Aorta (tissue), 5 donors: ENCODE measurements at places on chromosomes 12 and 14.

- no peaks in the 10 kb centered on the region for H3K27me3 ChIP-seq
- H3K4me3 ChIP-seq: no peak overlapping the region
- H3K27ac ChIP-seq: no peak overlapping the region
- H3K4me1 ChIP-seq: no peaks in the 10 kb centered on the region
- H3K36me3 ChIP-seq: no peaks in the 10 kb centered on the region
These were observed 1.6 kb downstream of the SLC6A12 start for GRCh38 chr12:212415-212714.

- no peaks in the 10 kb centered on the region for H3K4me1 ChIP-seq
- no peaks in the 10 kb centered on the region for H3K27me3 ChIP-seq
- no peak overlapping the region for H3K4me3 ChIP-seq
- DNase-seq: no peak
- H3K27ac ChIP-seq: no peak overlapping the region
- no peaks in the 10 kb centered on the region for H3K36me3 ChIP-seq
These were observed 28.6 kb upstream of the KLRB1 start for GRCh38 chr12:9636150-9636850.

- H3K27ac ChIP-seq: no peak overlapping the region
- no peak overlapping the region for H3K4me3 ChIP-seq
- no peak for DNase-seq
- no peaks in the 10 kb centered on the region for H3K27me3 ChIP-seq
- no peaks in the 10 kb centered on the region for H3K36me3 ChIP-seq
These were observed 73.9 kb downstream of the EID3 start for GRCh38 chr12:104377514-104377812.

DNA sequence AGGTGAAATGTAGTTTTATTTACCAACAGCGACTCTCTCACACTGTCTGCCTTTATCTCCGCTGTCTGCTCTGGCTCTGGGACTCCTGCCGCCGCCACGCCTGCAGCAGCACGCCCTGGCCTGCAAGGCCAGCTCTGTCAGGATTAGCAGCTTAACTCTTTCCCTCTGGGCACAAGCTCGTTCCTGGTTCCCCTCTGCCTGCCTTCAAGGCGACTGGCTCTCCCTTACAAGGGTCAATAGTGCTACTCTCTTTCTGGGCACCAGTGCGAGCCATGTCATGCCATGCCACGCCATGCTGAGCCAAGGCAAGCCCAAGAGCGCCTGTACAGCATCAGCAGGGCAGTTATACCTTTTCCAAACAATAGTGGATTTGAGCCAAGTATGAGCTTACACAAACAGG is 3.6 kb upstream of the CLEC2B start:
- no peaks in the 10 kb centered on the region for H3K27me3 ChIP-seq
- no peak overlapping the region for H3K27ac ChIP-seq
- no peak overlapping the region for H3K4me3 ChIP-seq
- DNase-seq: no peak

DNA sequence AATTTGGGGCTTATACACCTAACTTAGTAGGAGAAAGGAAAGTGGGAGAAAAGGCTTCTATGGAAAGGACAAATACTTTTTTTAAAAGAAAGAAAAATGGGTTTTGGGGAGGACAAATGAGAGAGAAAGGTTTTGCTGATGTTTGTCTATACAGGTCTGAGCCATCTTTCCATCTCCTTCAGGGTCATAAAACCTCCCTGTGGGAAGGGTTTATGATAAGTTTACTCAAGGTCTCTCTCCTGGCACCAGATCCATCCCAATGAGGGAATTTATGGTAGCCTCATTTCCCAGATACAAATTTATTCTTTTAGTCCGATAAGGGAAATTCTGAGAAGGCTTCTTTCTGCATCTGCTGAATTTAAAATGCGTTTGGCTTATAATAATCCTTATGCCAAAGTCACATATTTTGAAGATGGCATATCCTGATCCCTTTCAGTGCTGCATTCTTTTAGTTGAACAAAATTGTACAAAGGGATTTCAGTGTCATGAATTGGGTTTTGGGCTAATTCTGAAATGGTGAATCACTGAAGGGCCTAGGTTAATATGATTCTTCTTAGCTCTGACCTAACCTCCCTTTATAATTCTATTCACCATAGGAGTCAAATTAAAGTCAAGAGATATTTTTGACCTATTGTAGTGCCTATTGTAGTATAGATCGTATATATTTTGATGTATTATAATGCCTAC is 173.5 kb upstream of the DYRK2 start:
- H3K4me3 ChIP-seq: no peak overlapping the region
- no peak overlapping the region for H3K27ac ChIP-seq
- DNase-seq: no peak
- H3K36me3 ChIP-seq: no peaks in the 10 kb centered on the region

- no peaks in the 10 kb centered on the region for H3K27me3 ChIP-seq
- peak; percentile 78 for DNase-seq
- peak within 1 kb of the TSS; percentile 99 for H3K4me3 ChIP-seq
- H3K27ac ChIP-seq: peak within 1 kb of the TSS; percentile 97
These were observed at the start of gene ARID2 for GRCh38 chr12:45729233-45730083. ARID2 (plus strand) TSS chr12:45729706; CDS start chr12:45729837, 131 bp downstream.
